ENCODE measurements at places on chromosomes 4 and X.
A peak's percentile ranks its signal among the peaks of the same experiment; 100 is the strongest.

DNA sequence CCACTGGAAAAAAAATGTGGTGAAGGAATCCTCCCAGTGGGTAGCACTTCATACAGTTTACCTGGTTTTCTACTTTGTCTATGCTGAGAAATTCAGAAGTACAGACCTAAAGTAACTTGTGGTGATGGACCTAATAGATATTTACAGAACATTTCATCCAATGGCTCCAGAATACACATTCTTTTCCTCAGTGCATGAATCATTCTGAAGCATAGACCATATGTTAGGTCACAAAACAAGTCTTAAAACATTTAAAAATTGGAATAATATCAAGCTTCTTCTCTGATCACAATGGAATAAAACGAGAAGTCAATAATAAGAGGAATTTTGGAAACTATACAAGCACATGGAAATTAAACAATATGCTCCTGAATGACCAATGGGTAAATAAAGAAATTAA lies 450.1 kb upstream of the INTU start:
- DNase-seq = no peak

GRCh38 chr4:149985981-149986380 lies 92.3 kb upstream of the DCLK2 start:
- DNase-seq = no peak

DNA sequence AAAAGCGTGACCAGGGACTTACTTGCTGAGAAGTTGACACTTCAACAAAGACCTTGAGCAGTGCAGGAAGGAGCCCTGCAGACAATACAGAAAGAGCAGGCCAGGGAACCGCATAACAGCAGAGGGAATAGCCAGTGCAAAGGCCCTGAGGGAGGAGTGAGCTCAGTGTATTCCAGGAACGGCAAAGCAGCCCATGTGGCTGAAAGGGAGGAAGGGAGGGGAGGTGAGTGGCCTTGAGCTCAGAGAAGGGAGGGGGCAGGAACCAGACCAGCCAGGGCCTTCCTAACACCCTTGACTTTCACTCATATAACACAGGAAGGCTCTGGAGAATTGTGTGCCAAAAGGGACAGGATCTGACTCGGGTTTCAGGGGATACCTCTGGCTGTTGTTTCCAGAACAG lies 112.2 kb downstream of the BCOR start:
- DNase-seq = no peak

- DNase-seq = peak; percentile 41
Measured at GRCh38 chr4:38860788-38861424, 4.3 kb upstream of the TLR6 start.

GRCh38 chrX:25049357-25049756 lies 33.6 kb upstream of the ARX start:
- no peak for DNase-seq

DNA sequence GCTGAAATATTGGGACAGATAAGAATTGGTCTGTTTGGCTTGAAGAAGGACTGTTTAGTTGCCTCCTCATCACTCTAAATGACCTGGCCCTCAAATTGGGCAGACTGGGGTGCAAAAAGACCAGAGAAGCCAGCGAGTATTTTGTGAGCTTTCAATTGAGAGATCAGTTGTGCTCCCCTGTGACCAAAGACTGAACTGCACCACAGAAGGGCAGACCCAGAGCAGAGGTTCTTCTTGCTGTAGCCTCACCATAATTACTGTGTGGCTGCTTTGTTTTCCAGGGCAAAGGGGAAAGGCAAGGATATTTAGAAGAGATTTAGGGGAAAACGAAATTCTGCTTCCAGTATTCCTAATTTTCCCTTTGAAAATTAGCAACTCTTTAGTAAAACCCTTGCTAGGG lies 104.0 kb upstream of the MBNL3 start:
- no peak for DNase-seq
